ENCODE measurements at places on chromosomes 1 and 21.
A peak's percentile ranks its signal among the peaks of the same experiment; 100 is the strongest.

DNA sequence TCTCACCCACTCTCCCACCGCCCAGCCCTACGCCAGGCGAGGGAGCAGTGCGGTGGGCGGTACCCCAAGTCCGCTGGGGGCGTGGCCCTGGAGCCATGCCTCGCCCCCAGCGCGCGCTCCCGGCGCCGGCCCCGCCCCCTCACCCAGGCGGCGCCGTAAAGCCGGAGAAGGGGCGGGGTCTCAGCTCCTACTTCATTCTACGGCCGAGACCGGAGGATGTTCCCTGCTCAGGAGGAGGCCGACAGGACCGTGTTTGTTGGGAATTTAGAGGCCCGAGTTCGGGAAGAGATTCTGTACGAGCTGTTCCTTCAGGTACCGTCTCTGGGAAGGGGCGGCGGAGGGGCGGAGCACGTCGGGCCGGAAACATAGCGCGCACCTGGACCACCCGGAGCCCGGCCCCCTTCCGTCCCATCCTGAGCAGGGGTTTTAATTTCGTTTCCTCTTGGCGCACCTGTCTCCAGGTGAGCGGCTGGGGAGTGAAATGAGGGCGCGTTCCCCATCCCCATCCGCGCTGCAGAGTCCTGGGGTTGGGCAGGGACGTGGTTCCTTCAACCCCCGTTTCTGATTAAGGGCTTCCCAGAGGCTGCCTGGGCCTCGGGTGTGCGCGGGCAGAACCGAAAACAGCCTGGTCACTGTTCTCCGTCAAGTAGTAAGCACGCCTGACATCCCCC is at the start of gene RBM11:
TSS of gene RBM11 (plus strand) at position 187 of the 671 bp plus-strand sequence. CDS start at position 217, 30 bp downstream.
- DNase-seq: peak; percentile 40

GRCh38 chr1:58460469-58460868 is 86.1 kb downstream of the OMA1 start:
- no peak for DNase-seq

DNA sequence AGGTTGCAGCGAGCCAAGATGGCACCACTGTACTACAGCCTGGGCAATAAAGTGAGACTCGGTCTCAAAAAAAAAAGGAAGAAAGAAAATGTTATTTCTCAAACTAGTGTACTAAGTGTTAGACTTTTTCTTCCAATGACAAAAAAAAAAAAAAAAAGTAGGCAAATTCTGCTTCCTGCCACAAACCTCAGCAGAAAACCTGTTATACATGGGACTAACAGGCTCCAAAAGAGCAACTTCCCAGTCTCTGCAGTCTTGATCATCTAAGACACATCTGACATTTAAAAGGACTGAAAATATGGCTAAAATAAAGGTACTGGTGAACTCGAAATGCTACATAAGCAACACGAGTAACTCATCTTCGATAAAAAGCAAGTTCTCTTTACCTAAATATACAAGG is 59.6 kb downstream of the HSF2BP start:
- no peak for DNase-seq

GRCh38 chr1:2470290-2471158 is 5.6 kb upstream of the PLCH2 start:
- no peak for DNase-seq

DNA sequence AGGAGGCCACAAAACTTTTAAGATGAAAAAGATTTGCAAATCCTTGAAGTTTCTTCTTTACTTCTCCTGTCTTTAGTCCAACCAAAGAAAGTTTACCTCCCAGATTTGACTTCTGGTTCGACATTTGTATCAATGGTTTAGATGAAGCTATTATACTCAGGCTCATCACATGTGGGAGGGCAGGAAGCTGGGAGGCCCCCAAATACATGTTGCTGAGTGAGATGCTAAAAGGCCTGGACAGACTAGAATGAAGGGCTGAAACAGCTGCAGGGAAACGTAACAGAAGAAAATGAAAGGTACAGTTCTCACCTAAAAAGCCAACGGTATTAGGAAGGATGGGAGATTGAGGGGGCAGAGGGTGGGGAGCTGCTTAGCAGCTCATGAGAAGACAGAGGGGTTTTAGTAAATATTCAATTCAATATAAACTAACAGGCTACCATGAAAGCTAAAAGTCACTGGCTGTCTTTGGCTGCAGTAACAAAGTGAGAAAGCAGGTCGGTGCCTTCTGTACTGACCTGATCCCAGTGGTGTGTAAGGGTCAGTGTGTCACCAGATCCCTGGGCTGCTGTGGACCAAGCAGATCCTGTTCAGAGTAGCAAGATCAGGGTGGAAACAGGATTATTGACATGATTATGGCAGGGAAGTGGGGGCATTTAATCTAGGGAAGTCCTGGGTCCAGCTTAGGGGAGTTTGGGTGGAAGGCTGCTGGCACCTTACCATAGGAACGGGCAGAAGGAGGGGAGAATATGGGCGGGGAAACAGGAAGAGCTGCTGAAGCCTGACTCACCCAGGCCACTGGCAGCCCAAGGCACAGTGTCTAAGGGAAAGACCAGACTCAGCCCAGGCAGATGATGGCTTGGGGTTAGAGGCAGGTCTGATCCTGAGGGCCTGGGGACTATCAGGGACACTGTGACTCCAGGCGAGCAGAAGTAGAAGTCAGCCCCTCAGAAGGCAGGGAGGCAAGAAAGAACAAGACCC is 60.4 kb downstream of the KCNN3 start:
- DNase-seq: no peak
